ENCODE measurements at places on chromosomes 7 and 10. TPM values are rescaled to one million over a fixed set of nuclear protein-coding genes. Genes with fewer than 3 reads are reported as not detected.

DNA sequence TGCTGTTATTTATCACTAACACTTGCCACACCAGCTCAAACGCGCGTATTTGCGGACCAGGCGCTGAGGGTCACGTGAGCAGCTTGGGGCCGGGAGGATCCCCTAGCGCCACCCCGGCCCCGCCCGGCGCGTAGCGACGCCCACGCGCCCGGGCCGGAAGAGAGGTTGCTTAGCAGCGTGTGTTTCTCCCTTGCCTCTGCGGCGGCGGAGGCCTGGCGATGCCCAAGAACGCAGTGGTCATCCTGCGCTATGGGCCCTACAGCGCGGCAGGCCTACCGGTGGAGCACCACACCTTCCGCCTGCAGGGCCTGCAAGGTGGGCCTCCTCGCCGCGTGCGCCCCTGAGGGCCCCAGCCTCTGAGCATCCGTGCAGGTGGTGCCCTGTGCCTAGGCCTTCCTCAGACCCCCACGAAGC is at the start of gene C10orf53:
TSS of gene C10orf53 (plus strand) at position 172 of the 414 bp plus-strand sequence. CDS start at position 219, 47 bp downstream.
- no peak for DNase-seq

The ANXA8 gene
- not detected for polyA plus RNA-seq

The SLIT1 gene
- 0.36 TPM for polyA plus RNA-seq

DNA sequence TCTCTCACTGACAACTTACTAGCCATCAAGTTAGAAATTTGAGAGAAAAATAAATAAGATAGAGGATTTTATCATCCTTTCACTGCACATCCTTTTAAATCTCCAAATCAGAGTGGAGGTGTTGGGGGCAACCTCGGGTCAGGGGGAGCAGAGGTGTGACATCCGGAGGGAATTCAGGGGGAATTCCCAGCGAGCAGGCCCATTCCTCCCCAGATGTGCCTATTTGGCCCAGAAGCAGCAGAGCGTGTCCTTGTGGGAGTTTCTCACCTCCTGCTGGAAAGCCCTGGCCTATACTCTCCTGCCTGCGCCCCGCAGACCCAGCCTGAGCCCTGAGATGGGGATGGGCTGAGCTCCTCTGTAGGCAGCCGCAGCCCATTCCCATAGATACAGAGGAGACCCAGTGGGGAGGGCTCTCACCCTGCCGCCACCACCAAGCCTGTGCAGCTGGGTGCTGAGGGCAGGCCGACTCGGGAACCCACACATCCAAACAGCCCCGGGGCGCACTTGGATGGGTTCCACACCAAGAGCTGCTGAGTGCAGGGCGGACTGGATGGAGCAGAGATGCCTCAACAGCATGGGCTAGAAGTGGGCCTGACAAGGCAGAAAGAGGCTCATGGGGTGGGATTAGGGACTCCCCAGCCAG is 124.5 kb downstream of the CXCL12 start:
- no peak for DNase-seq

- DNase-seq: no peak
These were observed 236.2 kb downstream of the PCLO start for GRCh38 chr7:82926477-82926876.

The POLR2J2 gene
- polyA plus RNA-seq: 0.95 TPM

The EXOSC1 gene
- 66.8 TPM for polyA plus RNA-seq

GRCh38 chr7:37208528-37208927 is 240.1 kb downstream of the ELMO1 start:
- DNase-seq: peak; percentile 15

- no peak for DNase-seq
These were observed 2.0 kb upstream of the SFR1 start for GRCh38 chr10:104119996-104120395.

GRCh38 chr7:108557617-108558016 is 11.9 kb downstream of the THAP5 start:
- DNase-seq: no peak

The PKD2L1 gene
- not detected for polyA plus RNA-seq

GRCh38 chr7:131014906-131015656 is 281.1 kb upstream of the KLF14 start:
- DNase-seq: no peak

DNA sequence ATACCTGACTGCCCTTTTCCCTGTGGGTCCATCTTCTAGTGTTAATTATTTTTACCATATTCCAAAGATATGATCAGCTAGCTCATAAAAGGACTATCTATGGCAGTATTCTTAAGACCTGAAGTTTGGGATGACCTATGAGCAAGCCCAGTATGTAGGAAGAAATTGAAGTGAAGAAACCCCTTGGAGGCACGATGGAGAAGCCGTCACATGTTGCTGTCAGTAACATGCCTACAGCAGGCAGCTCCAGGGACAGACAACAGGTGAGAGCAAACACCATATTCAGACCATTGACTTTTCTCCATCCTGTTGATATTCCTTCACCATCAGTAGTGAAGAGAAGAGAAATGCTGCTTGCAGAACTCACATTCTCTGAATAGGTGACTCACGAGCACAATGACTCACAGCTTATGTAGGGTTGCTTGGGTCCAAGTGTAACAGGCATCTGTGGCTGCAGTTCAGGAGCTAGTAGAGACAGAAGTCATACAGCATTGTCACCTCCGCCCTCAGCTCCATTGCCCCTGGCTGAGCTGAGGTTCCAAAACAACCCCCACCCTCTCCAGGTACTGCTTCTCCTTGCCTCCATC is 8.4 kb upstream of the LYZL2 start:
- DNase-seq: no peak

- DNase-seq: peak; percentile 62
These were observed 9.5 kb downstream of the FAM241B start for GRCh38 chr10:69639291-69640195.

The MALSU1 gene
- polyA plus RNA-seq: 44.5 TPM

The HTR5A gene
- not detected for polyA plus RNA-seq

GRCh38 chr7:117605712-117606111 is 125.9 kb downstream of the CFTR start:
- no peak for DNase-seq

DNA sequence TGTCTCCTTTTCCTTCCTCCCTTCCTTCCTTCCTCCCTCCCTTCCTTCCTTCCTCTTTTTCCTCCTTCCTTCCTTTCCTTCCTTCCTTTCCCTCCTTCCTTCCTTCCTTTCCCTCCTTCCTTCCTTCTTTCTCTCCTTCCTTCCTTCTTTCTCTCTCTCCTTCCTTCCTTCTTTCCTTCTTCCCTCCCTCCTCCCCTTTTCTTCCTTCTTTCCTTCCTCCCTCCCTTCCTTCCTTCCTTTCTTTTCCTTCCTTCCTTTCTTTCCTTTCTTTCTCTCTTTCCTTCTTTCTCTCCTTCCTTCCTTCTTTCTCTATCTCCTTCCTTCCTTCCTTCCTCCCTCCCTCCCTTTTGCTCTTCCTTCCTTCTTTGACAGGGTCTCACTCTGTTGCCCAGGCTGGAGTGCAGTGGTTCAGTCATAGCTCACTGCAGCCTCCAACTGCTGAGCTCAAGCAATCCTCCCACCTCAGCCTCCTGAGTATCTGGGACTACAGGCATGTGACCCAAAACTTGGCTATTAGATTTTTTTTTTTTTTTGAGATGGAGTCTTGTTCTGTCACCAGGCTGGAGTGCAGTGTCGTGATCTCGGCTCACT is 15.9 kb upstream of the CYTH3 start:
- DNase-seq: no peak

- no peak for DNase-seq
These were observed 21.4 kb downstream of the DPCD start for GRCh38 chr10:101609481-101609880.

GRCh38 chr10:25026463-25026862 is 10.1 kb downstream of the THNSL1 start:
- DNase-seq: no peak

DNA sequence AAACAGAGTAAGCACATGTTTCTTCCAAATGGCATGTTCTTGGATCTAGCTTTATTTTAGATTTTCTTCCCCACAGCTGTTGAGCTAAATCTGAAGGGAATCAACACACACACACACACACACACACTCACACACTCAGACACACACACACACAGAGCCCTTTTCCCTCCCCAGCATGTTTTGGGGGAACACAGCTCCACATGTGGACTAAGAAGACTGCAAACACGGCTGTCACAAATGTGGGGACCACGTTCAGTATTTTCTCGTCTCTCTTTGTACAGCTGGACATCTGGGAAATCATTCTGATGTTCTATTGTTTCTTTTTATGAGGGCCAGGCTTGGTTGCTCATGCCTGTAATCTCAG is 116.3 kb downstream of the ABLIM1 start:
- DNase-seq: no peak

The PLPP4 gene
- not detected for polyA plus RNA-seq

DNA sequence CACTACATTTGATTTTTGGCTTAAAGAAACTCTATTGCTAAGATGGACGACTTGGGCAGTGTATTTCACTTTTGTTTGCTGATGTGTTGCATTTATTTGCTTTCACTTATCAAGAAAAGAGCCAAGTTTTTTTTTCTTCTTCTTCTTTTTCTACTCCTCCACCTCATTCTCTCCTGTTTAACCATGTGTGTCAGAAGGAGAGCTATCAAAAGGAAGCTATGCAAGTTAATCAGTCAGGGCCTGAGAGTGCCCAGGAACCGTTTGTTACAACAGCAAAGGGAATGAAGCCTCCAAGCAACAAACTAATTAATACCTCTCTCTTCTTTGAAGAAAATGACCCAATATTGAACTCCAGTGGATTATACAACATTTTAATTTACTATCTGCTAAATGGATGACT is 299.3 kb downstream of the GRM8 start:
- DNase-seq: no peak

DNA sequence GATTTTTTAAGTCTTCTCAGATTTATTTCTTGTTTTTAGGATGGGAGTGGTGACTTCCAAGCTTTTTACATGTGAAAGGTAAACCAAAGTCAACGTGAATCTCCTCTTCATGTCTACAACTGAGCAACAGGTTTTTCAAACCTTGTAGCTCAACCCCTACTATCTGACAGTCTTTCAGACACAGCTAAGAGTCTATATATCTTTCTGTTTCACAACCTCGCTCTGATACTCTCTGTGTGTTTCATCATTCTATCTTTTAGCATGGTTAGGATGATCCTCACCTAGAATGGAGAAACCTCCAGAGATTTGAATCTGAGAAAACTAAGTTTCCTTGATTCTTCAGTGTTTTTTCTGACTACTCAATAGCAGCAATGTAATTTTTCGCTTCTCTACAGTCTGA is 96.1 kb downstream of the EPDR1 start:
- no peak for DNase-seq

DNA sequence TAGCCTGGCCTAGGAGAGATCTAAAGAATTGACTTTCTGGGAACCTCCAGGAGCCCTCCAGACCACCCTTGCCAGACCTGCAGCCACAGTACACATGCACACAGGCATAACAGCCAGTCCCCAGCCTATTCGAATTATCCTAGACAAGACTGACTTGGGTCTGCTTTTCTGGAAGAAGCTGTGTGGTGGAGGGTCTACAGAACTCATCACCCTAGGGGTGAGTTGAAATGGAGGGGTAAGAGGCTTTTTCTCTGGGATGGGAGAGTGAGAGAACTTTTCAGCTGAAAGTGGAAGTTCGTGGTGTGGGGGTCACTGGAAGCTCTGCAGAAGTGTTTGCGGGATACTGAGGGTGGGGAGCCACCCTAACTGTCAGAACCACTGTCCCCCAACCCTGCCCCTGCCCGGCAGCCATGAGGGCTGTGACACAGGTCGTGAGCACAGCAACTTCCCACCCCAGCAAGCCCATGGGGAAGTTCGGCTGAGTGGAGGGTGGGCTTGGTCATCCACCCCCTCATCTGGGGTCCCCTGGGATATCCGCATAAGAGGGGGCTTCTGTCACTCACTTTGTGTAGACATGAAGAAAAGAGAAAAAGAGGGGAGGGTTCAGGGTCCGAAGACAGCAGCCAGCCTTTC is 7.8 kb downstream of the TLX1 start:
- no peak for DNase-seq

- no peak for DNase-seq
These were observed 28.1 kb upstream of the GPR22 start for GRCh38 chr7:107441581-107442422.

The UCMA gene
- not detected for polyA plus RNA-seq

The CEP55 gene
- 0.39 TPM for polyA plus RNA-seq

The LDB1 gene
- polyA plus RNA-seq: 5.5 TPM

DNA sequence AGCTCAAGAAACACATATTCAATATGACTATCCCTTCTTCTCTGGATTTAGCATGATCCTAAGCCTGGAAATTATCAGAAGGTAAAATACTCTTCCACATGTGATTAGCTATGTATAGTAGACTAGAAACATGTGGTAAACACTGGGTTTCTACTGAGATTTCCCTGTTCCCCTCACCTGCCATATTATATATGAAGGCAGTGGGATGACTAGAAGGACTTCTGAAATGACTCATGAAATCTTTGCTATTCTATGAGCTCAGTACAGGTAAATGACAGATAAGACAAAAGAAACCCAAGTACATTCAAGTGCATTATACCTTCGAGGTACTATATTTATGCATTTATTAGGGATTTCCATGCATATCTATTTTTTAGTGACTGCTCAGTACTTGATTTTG is 152.9 kb downstream of the DNAJB9 start:
- no peak for DNase-seq

GRCh38 chr7:103524042-103524907 is 78.3 kb upstream of the SLC26A5 start:
- DNase-seq: no peak

GRCh38 chr7:158966780-158967390 is 110.5 kb downstream of the DYNC2I1 start:
- DNase-seq: no peak

DNA sequence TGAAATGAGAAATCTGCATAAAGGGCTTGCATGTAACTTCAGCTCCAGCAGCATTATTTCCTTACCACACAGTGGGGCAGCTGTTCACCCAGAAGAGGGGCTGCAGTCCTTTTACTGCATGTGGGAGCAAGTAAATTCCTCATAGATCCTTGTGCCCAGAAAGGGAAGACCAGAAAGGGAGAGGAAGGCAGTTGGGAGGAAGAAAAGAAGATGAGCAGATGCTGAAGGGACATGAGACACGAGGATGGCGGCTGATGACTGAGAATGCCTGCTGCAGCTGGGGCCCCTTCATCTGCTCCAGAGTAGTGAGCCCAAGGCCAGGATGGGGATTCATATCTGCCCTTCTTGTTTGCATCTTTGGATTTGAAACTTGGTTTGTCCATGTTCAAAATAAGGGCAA is 80.5 kb downstream of the WIPF3 start:
- DNase-seq: no peak

The ANXA8L1 gene
- polyA plus RNA-seq: not detected

GRCh38 chr7:1466524-1467271 is 7.4 kb upstream of the MICALL2 start:
- no peak for DNase-seq

DNA sequence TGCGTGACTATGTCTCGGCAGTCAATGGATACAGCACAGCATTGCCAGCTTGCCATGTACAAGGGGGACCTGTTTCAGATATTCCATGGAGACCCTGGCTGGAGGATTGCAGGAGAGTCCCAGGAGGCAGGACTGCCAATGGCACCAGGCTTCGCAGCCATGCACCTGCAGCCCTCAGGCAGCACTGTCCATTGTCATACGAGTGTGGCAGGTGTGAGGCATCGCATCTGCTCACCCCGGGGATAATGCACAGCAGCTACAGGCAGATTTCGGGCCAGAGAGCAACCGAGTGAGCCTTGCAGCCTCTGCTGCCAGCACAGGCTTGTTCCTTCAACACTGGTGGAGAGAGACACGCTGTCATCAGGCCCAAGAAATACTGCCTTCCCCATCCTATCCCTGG is 415.1 kb downstream of the PAXIP1 start:
- no peak for DNase-seq

The ATRNL1 gene
- polyA plus RNA-seq: not detected
